ENCODE measurements at places on chromosomes 12 and 14.
A peak's percentile ranks its signal among the peaks of the same experiment; 100 is the strongest.

DNA sequence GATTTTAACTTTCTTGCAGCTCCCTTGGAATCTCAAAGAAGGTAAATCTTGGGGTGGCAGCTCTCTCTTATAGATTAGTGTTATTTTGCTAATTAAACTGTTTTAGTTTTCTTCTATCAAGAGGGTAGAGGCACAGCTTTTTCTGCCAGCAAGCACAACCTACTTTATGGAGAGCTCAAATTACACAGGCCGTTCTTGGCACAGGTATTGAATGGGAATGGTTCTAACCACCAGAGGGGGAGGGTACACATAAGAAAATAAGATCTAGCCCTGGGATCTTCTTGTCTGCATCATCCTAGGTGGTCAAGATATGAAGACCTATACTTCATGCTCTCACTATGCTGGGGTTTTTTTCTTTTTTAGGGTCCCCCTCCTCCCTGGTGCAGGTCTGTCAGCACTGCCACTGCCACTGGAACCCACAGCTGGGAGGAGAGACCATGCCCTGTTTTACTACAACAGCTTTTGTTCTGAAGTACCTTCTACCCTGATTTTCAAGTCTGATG lies 48.6 kb upstream of the STAC3 start:
- DNase-seq, result no peak

- peak; percentile 8 for DNase-seq
Observed at GRCh38 chr12:120855823-120856588, 48.2 kb downstream of the SPPL3 start.

GRCh38 chr12:52392465-52393007 lies 7.1 kb upstream of the KRT84 start:
- no peak for DNase-seq

GRCh38 chr12:12907552-12907951 lies 16.2 kb downstream of the GPRC5A start:
- DNase-seq, result no peak

DNA sequence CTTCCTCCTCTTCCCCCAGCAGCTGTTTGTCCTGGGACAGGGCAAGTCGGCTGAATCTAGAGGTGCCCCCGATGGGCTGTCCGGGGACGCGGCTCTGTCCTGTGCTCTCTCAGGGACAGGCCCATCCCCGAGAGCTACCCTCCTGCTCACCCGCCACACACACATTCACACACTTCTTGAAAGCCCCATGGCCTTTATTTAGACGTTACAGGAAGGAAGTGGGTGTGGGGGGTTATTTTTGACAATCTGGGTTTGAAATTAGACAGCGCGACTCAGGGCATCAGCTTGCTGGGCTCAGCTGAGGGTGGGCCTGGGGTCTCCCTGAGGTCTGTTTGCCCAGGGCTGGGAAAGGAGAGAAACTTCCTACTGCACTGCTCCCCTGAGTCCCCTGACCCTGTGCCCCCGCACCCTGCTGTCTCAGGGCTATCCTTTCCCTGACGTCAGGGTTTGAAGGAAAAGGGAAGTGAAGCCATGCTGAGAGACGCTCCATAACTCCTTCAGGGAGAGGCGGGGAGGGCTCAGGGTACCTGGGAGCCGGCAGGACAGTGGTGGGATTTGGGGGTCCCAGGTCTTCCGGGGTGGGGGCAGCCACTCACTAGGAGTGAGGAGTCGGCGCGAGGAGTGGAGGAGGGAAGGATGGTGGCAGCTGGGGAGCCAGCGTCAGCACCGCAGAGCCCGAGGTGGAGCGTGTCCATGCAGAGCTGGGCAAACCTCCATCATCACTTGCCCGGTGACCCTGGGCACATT lies 8.1 kb downstream of the PTPN6 start:
- peak; percentile 59 for DNase-seq

GRCh38 chr14:22598099-22598895 lies at the start of gene ABHD4:
ABHD4 (plus strand) TSS chr14:22598300; CDS start chr14:22598307, 7 bp downstream.
- DNase-seq, result peak; percentile 48

DNA sequence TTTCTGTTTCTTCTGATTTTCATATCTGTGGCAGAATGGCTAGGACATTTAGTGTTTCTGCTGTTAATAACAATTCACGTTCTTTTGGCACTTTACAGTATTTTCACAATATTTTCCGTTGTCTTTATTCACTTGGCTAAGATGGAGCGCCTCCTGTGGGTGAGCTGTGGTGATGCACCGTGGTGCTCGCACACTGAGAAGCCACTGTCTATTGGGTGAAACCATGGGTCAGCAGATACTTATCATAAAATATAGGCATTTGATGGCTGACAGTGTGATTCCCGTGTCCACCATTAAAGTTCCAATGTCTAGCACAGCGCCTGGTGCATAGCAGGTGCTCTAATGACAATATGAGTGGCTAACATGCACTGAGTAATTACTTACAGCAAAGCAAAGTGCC lies 141.8 kb downstream of the VRK1 start:
- DNase-seq, result no peak

DNA sequence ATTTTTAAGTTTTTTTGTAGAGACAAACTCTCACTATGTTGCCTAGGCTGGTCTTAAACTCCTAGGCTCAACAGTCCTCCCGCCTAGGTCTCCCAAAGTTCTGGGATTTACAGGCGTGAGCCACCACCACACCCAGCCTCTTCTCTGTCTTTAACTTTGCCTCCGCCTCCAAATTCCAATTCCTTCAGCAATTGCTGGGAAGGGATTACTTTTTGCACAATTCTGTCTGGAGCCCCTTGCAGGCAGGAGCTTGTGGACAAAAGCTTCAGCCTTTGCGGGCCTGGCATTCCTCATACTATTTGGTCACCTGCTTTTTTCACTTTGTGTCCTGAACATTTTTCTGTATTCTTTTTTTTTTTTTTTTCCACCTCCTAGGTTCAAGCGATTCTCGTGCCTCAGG lies 26.0 kb downstream of the SH2B3 start:
- no peak for DNase-seq

DNA sequence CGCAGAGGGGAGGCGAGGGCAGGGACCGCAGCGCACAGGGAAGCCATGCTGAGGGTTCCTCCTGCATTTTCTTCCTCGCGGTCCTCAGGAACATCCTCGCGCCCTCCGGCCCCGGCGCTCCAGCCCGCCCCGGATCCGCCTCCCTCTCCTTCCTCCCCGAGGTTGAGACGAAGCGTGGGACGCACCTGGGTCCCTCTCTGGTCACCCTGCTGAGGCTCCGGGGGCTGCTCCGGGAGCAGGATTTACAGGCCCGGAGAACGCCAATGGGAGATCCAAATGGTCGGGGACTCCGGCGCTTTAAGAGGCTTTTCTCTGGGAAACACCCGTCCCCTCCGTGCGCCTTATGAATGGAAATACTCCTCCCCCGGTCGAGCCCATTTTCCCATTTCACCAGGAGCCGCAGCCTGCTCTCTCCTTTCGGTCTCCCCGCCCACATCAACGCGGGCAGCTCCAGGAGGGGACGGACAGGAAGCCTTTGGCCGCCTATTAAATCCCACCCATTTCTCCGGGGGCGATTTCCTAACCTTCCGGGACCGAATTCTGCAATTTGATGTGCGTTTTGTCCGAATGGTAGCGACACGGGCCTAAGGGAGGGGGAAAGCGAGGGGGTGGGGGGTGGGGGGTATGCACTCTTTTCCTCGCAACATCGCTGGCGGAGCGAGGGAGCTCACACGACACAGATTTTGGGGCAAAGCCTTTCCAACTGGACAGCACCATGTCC lies at the start of gene UNC79:
UNC79 (plus strand) TSS at position 625 of the 721 bp plus-strand sequence; CDS start at position 716, 91 bp downstream.
- no peak for DNase-seq

DNA sequence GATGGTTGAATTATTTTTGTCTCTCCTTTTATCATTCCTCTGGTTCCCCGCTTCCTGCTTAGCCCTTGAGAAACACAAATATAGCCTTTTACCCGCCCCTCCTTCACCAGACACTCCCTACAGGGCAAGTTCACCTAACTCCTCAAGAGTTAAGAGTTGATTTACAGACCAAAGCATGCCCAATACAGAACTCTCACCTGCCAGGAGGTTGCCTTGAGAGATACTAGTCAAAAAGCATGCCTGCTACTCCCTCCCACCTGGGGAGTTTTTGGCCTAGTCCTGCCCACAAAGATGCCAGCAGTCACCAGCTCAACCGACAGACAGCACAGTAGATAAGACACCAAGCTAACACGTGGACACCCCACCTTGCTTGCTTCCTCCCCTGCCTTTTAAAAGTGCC lies 11.2 kb downstream of the LGMN start:
- peak; percentile 24 for DNase-seq

- DNase-seq, result peak; percentile 27
Observed at GRCh38 chr14:91249841-91250616, 5.5 kb upstream of the GPR68 start.

DNA sequence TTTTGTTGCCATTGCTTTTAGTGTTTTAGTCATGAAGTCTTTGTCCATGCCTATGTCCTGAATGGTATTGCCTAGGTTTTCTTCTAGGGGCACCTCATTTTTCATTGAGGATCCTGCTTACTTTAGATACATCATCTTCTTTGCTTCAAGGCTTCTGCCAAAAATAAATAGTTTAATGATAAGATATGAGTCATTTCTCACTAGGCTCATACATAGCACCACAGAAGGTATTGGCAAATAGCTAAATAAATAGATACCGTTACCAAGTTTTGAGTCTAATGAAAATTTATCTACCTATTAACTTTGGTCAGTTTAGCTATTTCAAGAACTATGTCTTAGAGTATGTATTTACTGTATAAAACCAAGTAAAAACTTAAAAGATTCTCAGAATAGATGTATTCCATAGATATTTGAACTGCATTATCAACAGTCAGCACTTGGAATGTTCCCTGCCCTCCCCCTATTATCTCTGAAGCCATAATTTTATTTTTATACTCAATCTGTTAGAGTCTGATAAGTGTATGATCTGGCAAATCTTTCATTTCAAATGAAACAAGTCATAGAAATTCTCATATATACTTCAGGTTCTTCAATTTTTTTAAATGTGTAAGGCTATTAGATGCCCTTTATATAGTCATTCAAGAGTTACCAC lies 310.2 kb downstream of the CCDC91 start:
- no peak for DNase-seq

DNA sequence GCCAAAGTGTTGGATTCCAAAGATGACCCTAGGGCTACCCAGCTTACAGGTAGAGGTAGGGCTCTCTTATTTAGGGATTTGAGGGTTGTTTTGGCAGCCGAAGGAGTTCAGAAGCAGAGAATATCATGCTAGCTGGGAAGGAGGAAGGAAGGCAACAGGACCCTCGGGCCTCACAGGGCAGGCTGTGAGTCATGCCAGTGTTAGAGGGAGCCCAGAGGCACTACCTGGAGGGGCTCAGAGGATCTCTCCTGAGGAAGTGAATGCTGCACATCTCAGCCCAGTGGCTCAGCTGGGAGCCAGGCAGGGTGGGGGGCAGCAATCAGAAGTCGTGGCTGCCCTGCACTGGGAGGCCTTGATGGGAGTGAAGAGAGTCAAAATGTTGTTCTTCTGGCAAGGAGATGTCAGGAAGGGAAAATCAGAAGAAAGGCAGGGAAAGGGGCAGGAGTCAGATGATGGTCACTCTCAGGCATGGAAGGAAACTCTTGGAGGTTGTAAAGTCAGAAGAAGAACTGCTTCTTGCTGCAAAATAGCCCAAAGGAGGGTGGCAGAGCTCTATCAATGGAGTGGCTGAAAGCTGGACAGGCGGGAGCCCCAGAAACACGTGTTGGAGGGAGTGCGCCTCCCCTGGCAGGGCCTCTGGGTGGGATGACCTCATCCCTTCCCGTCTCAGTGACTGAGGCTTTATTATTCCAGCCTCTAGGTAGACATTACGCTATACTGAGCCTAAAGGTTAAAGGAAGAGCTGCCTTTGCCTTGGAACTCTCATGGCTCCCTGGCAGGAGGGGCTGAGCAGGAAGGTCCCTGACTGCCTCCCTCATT lies 141.3 kb downstream of the SMOC1 start:
- no peak for DNase-seq

- no peak for DNase-seq
Observed at GRCh38 chr12:99154216-99154982, 493.2 kb upstream of the GARIN6 start.

DNA sequence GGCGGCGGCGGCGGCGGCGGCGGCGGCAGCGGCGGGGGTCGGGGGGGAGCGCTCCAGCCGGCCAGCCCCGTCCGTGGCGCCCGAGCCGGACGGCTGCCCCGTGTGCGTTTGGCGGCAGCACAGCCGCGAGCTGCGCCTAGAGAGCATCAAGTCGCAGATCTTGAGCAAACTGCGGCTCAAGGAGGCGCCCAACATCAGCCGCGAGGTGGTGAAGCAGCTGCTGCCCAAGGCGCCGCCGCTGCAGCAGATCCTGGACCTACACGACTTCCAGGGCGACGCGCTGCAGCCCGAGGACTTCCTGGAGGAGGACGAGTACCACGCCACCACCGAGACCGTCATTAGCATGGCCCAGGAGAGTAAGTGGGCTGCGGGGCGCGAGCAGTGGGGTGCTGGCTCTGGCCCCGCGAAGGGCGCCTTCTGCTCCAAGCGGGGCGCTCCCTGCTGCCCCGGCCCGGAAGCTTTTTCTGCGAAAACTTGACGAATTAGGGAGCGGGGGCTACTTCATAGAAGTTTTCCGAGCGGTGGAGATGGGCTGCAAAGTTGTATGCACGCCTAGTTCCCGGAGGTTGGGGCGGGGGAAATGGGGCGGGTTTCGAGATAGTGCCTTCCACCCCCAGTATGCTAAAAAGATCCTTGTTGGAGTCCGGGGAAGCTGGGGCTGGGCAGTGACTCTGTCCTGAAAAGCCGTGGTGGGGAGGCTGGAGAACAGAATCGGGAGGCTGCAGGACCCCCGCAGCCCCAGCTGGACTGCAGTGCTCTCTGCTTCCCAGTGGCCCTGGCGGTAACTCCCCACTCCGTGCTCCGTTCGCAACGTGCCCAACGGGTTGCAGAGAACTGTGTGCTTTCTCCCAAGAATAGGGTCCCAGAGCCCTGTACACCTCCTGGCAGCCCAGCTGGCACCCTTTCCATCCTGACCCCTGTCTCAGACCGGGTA lies 751 bp downstream of the GDF11 start:
- peak; percentile 59 for DNase-seq

DNA sequence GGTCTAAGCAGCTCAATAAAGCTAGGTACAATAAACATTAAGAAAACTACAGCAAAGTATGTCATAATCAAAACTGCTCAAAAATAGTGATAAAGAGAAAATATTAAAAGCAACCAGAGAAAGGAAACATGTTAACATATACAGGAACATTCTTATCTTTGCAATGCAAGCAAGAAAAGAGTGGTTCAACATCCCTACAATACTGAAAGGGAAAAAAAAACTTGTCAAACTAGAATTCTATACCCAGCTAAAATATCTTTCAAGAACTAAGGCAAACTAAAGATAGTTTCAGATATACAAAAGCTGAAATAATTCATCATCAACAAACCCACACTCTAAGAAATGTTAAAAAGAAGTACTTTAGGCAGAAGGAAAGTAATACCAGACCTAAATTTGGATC lies 134.2 kb downstream of the DPF3 start:
- no peak for DNase-seq

GRCh38 chr14:101927859-101928258 lies 36.5 kb upstream of the DYNC1H1 start:
- DNase-seq, result no peak

- DNase-seq, result no peak
Observed at GRCh38 chr12:79547044-79547734, 143.6 kb downstream of the PAWR start.

GRCh38 chr14:49966304-49966809 lies 73.5 kb downstream of the ARF6 start:
- no peak for DNase-seq

DNA sequence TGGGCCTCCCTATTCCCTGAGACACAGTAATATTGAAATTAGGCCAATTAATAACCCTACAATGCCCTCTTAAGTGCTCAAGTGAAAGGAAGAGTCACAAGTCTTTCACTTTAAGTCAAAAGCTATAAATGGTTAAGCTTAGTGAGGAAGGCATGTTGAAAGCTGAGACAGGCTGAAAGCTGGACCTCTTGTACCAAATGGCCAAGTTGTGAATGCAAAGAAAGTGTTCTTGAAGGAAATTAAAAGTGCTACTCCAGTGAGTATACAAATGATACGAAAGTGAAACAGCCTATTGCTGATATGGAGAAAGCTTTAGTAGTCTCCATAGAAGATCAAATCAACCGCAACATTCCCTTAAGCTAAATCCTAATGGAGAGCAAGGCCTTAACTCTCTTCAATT lies 140.8 kb downstream of the PTCSC3 start:
- DNase-seq, result no peak

Data from CD4-positive, alpha-beta T cell (primary cell).